Esophagus squamous epithelium (tissue), 5 donors: ENCODE measurements at places on chromosomes 11 and 22. TPM values are rescaled to one million over a fixed set of nuclear protein-coding genes. Genes with fewer than 3 reads are reported as not detected.

Gene LRRC74B
- total RNA-seq: not detected

Gene ARFIP2
- total RNA-seq: 39.4 TPM

Gene TPBGL
- total RNA-seq: not detected

Gene CRYBB2
- total RNA-seq: not detected

Gene OR10A4
- total RNA-seq: not detected

Gene TMEM126A
- 27.1 TPM for total RNA-seq

Gene TUBA8
- total RNA-seq: not detected

Gene KBTBD3
- total RNA-seq: 2.7 TPM

Gene C11orf86
- not detected for total RNA-seq

Gene ISX
- total RNA-seq: not detected

Gene MUC6
- total RNA-seq: not detected

Gene JAM3
- 4.0 TPM for total RNA-seq

Gene IL10RA
- 2.2 TPM for total RNA-seq

Gene MS4A4A
- total RNA-seq: 32.0 TPM

Gene MAPK8IP2
- total RNA-seq: 2.9 TPM

Gene PATE2
- not detected for total RNA-seq

Gene PNPLA5
- not detected for total RNA-seq

Gene OTOG
- total RNA-seq: not detected

Gene LMO2
- 9.3 TPM for total RNA-seq

Gene KCNK4
- not detected for total RNA-seq

Gene CDC42EP2
- 0.76 TPM for total RNA-seq

Gene IGLL1
- not detected for total RNA-seq

Gene KCNQ1
- total RNA-seq: 3.1 TPM

Gene OR52E8
- total RNA-seq: not detected

Gene MPZL3
- total RNA-seq: 17.4 TPM

Gene BTG4
- not detected for total RNA-seq

Gene FGF4
- total RNA-seq: not detected

Gene OR51D1
- total RNA-seq: not detected

Gene TRIM49
- total RNA-seq: not detected
